ENCODE measurements at places on chromosomes 7 and 10.

- no peak for DNase-seq
Observed at GRCh38 chr7:36344622-36345021, 45.0 kb upstream of the ANLN start.

DNA sequence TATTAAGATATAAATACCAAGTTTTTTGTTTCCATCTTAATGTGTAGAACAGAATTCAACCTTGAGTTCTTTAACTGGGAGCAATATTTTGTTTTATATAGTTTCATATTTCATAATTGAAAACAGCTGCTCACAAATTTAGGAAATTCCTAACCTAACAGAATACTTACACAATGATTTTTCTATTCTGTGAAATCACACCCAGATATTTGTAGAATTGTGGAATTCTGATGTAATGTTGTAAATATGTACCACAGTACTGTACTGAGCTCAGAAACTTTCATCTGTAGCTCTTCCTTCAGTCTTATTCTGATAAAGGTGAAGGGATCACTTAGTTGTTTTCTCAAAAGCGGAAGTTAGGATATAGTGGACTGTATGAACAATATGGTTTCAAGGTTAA, 143.4 kb upstream of the GLI3 start:
- DNase-seq = no peak

- DNase-seq = peak; percentile 74
Observed at GRCh38 chr10:68826764-68827591, at the start of gene STOX1. STOX1 (plus strand) TSS chr10:68827531; CDS start chr10:68827624, 93 bp downstream.

DNA sequence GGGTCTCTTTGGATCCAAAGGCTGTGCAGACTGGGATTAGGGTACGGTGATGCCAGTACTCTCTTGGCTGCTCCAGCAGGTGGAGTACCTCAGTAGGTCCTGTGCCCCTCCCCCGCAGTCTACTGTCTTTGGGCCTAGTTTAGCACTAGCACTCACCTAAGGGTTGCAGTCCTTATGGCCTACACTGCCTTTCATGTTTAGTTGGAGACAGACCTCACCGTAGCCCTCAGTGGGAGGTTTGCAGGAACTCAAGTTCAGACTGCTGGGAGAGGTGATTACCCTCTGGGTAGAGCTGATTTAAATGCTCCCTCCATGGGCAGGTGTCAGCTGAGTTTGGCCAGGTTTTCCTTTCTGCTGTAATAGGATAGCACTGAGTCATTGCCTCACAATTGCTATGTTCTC, 210.8 kb upstream of the TMEM196 start:
- DNase-seq = peak; percentile 7

DNA sequence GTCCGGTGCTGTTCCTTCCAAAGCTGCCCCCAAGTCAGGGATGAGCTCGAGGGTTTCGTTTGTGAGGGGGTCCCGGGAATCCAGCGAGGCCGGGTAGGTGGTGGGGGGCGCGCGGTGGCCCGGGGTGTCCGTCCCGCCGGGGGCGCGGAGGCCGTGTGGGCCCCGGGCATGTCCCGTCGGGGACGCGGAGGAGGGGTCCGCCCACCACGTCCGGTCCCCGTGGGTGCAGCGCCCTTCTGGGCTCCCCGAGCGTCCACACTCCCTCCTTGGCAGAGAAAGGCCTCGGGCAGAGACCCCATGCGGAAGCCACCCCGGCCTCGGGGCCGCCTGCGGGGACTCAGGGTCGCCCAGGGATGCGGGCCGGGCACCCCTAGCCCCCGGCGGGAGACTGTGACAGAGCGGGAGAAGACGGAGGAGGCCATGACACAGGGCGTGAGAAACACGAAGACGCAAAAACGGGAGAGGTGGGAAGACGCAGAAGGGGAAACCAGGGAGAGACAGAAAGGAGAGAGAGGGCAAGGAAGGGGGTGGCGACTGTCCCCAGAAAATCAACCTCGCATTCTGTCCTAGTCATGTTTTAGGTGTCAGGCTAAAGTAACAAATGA, 640 bp upstream of the ZNF425 start:
- DNase-seq = peak; percentile 73

DNA sequence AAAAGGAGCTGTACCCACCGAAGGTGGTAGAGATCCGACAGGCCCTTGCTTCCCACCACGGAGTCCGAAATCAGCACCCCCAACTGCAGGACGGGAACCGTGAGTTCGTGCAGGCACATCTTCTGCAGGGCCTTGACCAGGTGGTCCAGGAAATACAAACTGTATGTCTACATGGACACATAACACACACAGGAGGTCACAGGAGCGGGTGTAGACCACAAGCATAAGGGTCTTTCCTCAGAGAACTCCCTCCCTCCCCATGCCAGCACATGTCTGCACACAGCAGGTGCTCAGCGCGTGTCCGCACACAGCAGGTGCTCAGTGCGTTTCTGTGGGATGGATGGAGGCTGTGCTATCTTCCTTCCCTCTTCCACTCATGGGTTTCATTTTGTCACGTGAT, 69.7 kb downstream of the CFAP46 start:
- no peak for DNase-seq

- no peak for DNase-seq
Observed at GRCh38 chr10:77524281-77524711, 113.3 kb downstream of the KCNMA1 start.

- no peak for DNase-seq
Observed at GRCh38 chr10:12720217-12720981, 281.1 kb downstream of the CCDC3 start.
